ENCODE measurements at places on chromosomes 5 and 9. TPM values are rescaled to one million over a fixed set of nuclear protein-coding genes. Genes with fewer than 3 reads are reported as not detected.

The NIPAL4 gene
- 0.50 TPM for total RNA-seq

The ATP10B gene
- 0.04 TPM for total RNA-seq

The VCAN gene
- 26.1 TPM for total RNA-seq

The NR2F1 gene
- total RNA-seq, result 1.4 TPM

The TAF1L gene
- total RNA-seq, result not detected

The GRM6 gene
- not detected for total RNA-seq

The PDCD1LG2 gene
- 0.50 TPM for total RNA-seq

The TXNDC8 gene
- not detected for total RNA-seq

The RMI1 gene
- 3.9 TPM for total RNA-seq

The C9orf153 gene
- 0.36 TPM for total RNA-seq

The WDR31 gene
- total RNA-seq, result 3.1 TPM

The GLE1 gene
- total RNA-seq, result 25.7 TPM

The AHRR gene
- total RNA-seq, result 1.5 TPM

The CARD6 gene
- total RNA-seq, result 3.0 TPM

The KIF20A gene
- not detected for total RNA-seq

The INSYN2B gene
- total RNA-seq, result not detected

The CER1 gene
- total RNA-seq, result not detected

The PCDHGA2 gene
- total RNA-seq, result 1.8 TPM

The HAPLN1 gene
- total RNA-seq, result not detected

The CDKN2A gene
- total RNA-seq, result not detected

The PAEP gene
- total RNA-seq, result not detected

The ITK gene
- 1.0 TPM for total RNA-seq

The DMGDH gene
- total RNA-seq, result 2.8 TPM

The FBXL7 gene
- 5.7 TPM for total RNA-seq

The NKD2 gene
- 0.59 TPM for total RNA-seq

The RUSC2 gene
- total RNA-seq, result 83.3 TPM

The ADAMTS2 gene
- total RNA-seq, result 3.7 TPM

The GPR21 gene
- total RNA-seq, result not detected

The UGT3A1 gene
- total RNA-seq, result 4.1 TPM

The MIGA2 gene
- 17.8 TPM for total RNA-seq

The ASB6 gene
- 8.9 TPM for total RNA-seq

The MEIKIN gene
- total RNA-seq, result not detected

The PCDHGB1 gene
- total RNA-seq, result 1.5 TPM

The DMRTA1 gene
- total RNA-seq, result 0.38 TPM

The KIF3A gene
- 5.8 TPM for total RNA-seq

The NR5A1 gene
- not detected for total RNA-seq

The SLC6A7 gene
- total RNA-seq, result not detected

The INSL4 gene
- total RNA-seq, result not detected

The TSSK1B gene
- not detected for total RNA-seq

The PCDHA9 gene
- not detected for total RNA-seq

The BTNL8 gene
- total RNA-seq, result 0.27 TPM

The TNFSF15 gene
- total RNA-seq, result not detected

The CSF2 gene
- not detected for total RNA-seq

The PCDHGA11 gene
- total RNA-seq, result 2.2 TPM

The CFAP77 gene
- not detected for total RNA-seq

The C5orf34 gene
- total RNA-seq, result 0.53 TPM

The RNF224 gene
- not detected for total RNA-seq

The CDH12 gene
- total RNA-seq, result not detected

The RETREG1 gene
- 63.2 TPM for total RNA-seq

The GABRA1 gene
- not detected for total RNA-seq

The AQP7 gene
- total RNA-seq, result 45.0 TPM

The RFESD gene
- 3.6 TPM for total RNA-seq

The N4BP3 gene
- 3.7 TPM for total RNA-seq

The BRD8 gene
- total RNA-seq, result 30.6 TPM

The ERBIN gene
- 42.1 TPM for total RNA-seq

The FREM1 gene
- total RNA-seq, result 3.7 TPM

The IFNA2 gene
- total RNA-seq, result not detected

The ARL14EPL gene
- not detected for total RNA-seq

Measured in psoas muscle (tissue), 8 donors.